Astrocyte (in vitro differentiated cells and primary cell): ENCODE measurements at places on chromosomes 2 and 18. TPM values are rescaled to one million over a fixed set of nuclear protein-coding genes. Genes with fewer than 3 reads are reported as not detected.

The AKAIN1 gene
- not detected in 2 replicates for total RNA-seq

GRCh38 chr2:42036413-42036812 lies 11.4 kb upstream of the PKDCC start:
- DNase-seq, result no peak

The RBM43 gene
- 4.8 and 5.5 TPM in 2 replicates for total RNA-seq

- DNase-seq, result no peak
Observed at GRCh38 chr18:54184836-54185235, 39.6 kb downstream of the MBD2 start.

DNA sequence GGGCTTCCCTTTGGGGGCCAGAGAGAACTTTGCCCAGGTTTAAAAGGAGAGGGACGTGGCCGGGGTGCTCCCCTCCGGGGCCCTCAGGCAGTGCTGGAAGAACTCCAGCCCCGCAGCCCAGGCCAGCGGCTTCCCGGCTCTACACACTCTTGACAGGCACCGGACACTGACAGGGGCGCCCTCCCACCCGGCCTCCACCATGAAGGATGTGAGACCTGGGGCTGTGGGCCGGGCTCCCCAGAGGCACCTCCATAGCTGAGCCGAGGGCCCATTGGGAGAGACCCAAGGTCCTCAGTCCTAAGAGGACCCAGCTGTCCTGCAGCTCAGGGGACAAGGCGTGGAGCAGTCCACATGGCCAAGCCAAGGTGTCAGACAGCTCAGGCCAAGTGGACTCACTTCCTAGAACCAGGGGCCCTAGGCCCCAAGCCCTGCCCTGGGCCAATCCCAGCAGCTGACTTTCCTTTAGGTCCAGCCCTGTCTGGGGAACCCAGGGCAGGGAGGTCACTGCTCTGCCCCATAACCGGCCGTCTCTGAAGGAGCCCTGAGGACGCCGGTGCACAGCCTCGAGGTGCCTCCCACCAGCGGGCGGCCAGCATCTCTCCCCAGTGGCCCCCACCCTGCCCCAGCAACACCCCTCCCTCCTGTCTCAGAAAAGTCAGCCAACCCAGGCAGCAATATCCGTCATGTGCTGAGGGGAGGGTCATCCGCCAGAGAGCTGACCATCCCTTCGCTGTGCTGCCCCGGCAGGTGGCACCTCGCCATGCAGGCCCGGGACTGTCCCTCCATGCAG lies 51.8 kb downstream of the BIN1 start:
- no peak for DNase-seq

GRCh38 chr2:40480596-40480995 lies 28.7 kb upstream of the SLC8A1 start:
- peak; percentile 16 for DNase-seq

The CFAP221 gene
- total RNA-seq, result 0.29 and 0.61 TPM in 2 replicates

- no peak for DNase-seq
Observed at GRCh38 chr2:238915596-238915995, 67.7 kb downstream of the TWIST2 start.

GRCh38 chr2:207655000-207655399 lies 29.8 kb upstream of the METTL21A start:
- DNase-seq, result no peak

GRCh38 chr2:159010963-159011362 lies 42.5 kb downstream of the TANC1 start:
- DNase-seq, result peak; percentile 64

DNA sequence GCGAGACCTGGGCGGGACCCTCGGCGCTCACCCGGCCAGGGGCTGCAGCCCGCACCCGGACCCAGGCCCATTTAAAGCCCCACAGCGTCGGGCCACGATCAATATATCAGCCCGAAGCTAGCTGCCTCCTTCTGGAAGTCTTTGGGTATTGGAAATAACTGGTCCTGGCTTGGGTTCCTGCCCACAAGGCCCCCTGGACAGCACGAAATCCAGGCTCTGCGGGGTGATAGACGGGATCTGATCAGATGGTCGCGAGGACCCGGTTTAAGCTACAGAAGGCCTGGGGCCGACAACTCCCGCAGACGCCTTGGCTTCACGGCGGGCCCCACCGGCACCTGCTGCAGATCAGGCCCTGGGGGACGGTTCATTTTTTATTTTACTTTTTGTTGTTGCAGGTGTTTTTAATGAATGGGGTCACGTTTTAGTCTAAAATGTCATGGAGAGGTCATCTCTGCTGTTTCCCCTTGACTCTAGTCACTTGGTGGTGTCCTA lies 362 bp upstream of the PSTPIP2 start:
- DNase-seq, result no peak

- peak; percentile 34 for DNase-seq
Observed at GRCh38 chr2:134138115-134138514, 115.8 kb upstream of the MGAT5 start.

- peak; percentile 91 for DNase-seq
Observed at GRCh38 chr18:13447621-13448334, 229.2 kb downstream of the LDLRAD4 start.
